Head of caudate nucleus (tissue), 42 donors: ENCODE measurements at places on chromosomes 6 and 20.

GRCh38 chr6:133358574-133359150 lies 117.5 kb downstream of the EYA4 start:
- DNase-seq: no peak

DNA sequence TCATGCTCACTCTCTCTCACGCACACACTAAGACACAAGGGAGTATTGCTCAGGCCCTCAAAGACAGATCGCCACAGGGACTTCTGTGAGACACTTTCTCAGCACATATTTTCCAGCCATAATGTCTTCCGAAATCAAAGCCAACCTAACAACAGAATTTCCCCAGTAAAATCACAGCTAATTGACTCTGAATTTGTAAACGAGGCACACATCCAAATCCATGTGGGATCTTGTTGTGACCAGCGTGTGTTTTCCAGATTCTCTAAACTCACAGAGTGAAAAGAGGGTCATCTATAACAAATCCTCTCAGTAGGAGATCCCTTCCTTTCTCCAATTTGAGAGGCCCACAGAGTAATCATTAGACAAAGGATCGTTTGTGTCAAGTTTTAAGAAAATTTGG lies 280.4 kb downstream of the PACRG start:
- no peak for DNase-seq

GRCh38 chr6:15996030-15996429 lies 132.9 kb upstream of the MYLIP start:
- DNase-seq: no peak

DNA sequence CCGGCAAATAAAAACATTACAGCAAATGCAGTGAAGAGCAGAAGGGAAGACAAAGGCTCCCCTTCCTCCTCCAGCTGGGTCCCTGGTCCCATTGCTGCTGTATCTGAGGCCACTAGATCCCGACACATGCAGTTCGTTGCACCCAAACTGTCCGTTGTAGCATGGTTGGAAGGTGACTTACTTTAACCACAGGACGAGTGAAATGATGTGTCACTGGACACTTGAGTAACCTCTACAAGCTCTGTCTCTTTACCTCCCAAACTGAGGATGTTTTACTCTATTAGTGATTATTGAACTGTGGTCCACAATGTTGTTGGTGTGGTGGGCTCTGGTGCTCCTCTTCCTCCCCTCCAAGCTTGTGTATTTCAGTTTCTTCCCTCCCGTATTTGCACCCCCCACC lies 46.2 kb upstream of the ARMH2 start:
- no peak for DNase-seq

DNA sequence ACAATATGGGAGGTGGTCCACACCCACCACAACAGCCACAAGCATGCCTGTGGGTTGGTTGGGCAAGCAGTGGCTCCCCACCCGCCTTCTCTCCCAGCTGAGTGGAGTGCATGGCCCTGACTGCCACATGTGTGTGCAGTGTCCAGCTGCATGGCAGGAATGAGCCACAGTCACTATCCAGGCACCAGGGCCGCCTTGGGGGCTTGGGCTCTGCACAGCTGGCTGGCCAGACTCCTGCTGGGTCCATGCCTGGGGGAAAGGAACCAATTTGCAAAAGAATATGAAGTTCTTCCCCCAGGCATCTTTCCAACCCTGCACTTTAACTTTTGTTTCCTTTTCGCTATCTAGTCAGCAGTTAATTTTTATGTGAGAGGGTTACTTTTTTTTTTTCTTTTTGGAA lies 11.6 kb upstream of the ASCC3 start:
- DNase-seq: no peak

DNA sequence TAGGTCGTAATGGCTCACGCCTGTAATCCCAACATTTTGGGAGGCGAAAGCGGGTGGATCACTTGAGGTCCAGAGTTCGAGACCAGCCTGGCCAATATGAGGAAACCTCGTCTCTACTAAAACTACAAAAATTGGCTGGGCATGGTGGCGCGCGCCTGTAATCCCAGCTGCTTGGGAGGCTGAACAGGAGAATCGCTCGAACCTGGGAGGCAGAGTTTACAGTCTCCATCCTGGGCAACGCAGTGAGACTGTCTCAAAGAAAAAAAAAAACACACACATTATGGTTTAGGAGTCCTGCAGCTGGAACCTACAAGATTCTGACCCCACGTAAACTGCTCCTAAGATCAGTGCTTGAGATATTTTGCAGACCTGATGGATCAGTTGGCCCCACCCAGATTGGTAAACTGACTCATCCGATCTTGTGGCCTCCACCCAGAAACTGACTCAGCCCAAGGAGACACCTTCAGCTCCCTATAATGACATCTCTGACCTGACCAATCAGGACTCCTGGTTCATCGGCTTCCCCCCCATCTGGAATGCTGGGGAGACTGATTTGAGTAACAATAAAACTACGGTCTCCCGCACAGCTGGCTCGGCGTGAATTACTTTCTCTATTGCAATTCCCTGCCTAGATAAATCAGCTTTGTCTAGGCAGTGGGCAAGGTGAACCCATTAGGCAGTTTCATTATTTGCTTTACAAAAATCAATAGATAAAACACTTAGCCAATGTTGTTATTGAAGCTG lies 96.2 kb upstream of the BTN3A2 start:
- DNase-seq: no peak

GRCh38 chr6:32517654-32518445 lies 12.2 kb downstream of the HLA-DRB5 start:
- DNase-seq: no peak

GRCh38 chr6:133814797-133815196 lies 74.1 kb upstream of the TCF21 start:
- DNase-seq: peak; percentile 7
